ENCODE measurements at places on chromosomes 1 and 21. TPM values are rescaled to one million over a fixed set of nuclear protein-coding genes. Genes with fewer than 3 reads are reported as not detected.

DNA sequence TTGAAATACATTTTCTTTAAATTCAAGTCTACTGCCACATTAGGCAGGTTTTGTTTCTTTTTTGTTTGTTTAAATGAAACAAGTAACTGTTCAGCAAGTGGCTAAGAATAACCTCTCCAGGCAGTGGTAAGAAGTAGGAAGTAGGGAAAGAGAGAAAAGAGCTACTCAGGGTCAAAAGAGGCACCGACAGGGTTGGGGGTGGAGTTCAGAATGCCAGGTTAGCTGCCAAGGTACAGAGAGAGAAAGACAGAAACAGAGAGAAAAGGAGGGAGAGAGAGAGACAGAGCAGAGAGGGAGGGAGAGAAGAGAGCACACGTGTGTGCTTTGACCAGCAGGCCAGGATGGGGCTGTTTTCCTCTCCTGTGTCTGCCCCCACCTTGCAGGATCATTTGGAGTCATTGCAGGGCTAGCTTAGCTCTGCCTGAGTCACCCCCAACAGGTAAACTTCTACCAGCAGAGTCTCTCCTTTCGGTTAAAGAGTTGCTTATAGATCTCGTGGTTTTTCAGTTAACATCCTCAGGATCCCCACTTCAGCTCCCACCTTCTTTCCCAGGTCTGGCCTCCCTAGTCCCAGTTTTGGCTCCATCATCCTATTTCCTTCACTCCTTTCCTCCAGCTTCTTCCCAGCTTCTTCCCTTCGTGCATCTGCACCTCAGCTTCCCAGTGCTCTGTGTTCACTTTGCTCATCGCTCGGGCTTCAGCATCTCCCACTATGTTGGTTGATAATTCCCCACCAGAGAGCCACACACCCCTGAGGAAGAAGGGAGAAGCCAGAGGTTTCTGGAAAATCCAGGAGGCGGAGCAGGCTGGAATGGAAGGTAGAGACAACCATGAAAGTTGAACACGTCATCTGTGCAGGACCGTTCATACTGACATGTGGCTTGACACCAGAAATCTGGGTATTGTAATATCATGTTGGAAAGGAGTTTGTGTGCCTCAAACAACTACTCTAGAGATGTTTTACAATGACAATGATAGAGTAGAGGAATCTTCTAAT, 21.8 kb upstream of the RAB4A start:
- no peak for DNase-seq

DNA sequence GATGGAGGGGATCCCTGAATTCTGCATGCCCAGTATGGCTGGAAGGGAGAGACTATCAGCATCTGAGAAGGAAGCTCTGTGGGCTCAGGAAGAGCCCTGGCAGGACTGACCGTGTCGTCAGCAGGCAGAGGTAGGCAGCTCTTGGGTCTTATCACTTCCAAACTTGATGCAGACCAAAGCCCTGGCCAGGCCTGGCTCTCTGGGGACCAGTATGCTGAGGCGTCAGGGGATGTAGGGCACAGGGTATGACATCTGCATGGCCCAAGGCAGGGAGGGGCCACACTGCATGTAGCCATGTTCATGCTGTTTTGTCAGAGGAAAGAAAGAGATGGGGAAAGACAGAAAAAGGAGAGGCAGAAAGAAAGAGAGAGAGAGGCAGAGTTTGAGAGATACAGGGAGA, 6.3 kb downstream of the FGR start:
- DNase-seq: no peak

GRCh38 chr1:18397641-18398040, 83.1 kb upstream of the KLHDC7A start:
- no peak for DNase-seq

DNA sequence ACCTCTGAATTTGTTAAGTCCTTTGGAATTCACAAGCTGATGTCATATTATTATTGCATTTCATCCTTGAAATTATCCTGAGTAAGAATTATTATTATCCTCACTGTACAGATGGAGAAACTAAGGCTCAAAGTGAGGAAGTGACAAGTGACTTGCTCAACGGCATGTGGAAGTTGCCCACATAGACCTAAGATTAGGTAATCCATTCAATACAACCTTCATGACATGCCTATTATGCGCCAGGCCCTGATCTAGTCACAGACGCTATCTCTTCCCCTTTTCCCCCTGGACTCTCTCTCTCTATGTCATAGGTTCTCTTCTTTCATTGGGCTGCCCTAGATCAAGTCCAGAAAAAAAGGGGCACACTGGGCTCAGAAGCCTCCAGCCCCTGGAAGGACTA, 84.9 kb upstream of the KCNK2 start:
- DNase-seq: no peak

- no peak for DNase-seq
These were observed 315.6 kb downstream of the NFIA start for GRCh38 chr1:61397935-61398334.

GRCh38 chr1:164704954-164705353, 146.0 kb downstream of the PBX1 start:
- DNase-seq: no peak

GRCh38 chr1:938088-938683, 14.5 kb downstream of the SAMD11 start:
- no peak for DNase-seq

- DNase-seq: no peak
These were observed 2.9 kb downstream of the AJAP1 start for GRCh38 chr1:4657244-4657789.

ITPKB gene
- 133 TPM for total RNA-seq

PCAT6 gene
- 1.5 TPM for total RNA-seq

KCNE2 gene
- total RNA-seq: not detected

DNAI4 gene
- 2.2 TPM for total RNA-seq

CSMD2 gene
- not detected for total RNA-seq

Data from natural killer cell (primary cell).